ENCODE measurements at places on chromosomes 5 and 9.

DNA sequence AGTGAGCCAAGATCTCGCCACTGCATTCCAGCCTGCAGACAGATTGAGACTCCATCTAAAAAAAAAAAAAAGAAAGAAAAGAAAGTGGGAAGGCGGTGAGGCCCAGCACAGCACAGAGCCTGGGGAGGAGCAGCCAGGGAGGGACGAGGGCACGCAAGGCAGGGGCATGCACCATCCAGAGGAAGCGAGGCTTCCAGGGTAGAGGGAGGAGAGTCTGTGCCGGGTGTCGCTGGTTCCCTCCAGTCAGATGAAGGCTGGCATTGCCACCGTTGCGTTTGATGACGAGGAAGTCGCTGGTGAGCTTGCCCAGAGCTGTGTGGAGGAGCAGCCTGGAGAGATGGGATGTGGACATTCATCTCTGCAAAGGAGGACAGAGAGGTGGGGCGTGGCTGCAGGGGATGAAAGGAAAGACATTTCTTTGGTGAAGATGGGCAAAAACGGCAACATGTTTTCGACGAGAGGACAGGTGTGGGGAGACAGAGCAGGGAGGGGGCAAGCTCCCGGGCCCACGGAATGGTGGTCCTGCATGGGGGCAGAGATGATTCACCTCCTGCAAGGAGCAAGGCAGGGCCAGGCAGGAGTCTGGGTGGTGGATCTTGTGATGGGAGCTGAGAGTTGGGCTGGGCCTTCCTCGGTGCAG is 18.6 kb upstream of the OLFM1 start:
- DNase-seq, result no peak

DNA sequence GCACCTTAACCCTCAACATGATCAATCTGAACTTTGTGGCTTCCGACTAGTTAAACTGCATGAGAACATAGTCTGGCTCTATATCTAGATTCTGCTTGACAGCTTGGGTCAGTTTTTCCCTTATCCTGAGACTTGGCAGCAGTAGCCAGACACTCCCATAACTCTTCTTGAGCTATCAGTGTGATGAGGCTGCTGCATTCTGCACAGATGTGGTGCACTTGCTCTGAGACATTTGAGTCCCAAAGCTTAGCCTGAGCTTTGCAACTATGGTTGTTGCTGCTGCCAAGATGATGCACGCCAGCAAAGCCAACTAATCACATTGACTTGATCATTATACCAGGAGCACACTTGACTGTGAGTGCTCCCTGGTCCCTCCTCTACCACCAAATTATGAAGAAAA is 36.2 kb downstream of the MOCS2 start:
- no peak for DNase-seq

GRCh38 chr5:107285772-107286171 is 385.0 kb downstream of the EFNA5 start:
- no peak for DNase-seq

DNA sequence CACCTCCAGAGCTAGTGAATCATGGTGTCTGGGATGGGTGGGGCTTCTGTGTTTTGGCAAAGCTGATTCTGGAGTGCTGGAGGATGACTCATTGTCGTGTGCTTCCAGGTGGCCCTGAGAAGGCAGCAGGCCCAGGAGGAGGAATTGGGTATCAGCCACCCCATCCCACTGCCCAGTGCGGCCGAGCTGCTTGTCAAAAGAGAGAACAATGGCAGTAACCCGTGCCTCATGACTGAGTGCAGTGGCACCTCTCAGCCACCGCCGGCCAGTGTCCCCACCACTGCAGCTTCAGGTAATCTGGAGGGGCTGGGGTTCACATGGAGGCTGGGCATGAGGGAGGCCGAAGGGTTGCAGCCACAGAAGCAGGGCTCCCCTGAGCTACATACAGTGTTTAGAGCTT is 5.4 kb downstream of the DMRT1 start:
- no peak for DNase-seq

DNA sequence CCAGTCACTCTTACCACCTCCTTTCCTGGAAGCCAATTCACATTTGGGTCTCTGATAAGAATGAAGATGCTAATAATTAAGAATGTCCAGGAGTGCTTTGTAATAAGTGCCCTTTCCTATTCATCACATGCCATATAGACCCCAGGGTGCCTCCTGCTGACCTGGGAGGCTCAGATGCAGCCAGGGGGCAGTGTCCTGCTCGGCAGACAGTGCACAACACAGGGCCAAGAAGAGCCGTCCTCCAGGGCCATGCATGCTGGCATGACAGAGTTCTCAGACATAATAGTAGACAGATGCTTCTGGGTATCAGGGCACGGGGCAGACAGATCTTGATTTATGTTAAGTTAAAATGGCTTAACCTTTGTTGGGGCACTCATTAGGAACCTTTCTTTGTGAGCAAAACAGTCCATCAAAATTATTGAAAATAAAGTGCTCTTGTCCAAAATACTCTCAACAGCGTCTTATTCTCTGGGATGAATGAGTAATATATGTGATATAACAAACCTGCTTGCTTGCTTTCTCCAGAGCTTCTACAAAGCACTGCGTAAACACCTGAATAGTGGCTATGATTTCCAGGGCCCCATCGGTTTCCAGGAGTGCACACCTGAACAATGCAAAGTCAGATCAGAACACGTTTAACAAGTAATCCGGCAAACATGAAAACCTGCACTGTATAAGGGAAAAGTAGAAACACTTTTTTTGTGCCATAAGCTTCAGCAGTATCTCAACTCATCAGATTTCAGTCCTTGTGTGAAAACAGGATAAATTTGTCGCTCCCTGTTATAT is 192.7 kb downstream of the FANCC start:
- peak; percentile 16 for DNase-seq

DNA sequence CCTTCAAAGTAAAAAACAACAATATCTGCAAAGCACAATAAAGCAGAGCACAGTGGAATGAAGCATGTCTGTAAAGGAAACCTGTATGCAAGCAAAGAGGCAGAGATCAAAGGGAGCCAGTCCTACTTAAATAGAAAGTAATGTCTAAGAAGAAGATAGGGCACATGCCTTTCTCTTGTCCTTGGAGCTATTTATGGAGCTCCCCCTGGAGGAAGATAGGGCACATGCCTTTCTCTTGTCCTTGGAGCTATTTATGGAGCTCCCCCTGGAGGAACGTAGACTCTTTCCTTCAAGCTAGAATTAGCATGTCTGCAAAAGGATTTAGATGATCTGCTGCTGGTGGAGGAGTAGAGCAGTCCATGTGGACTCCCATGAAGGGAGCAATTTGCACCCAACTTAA is 168.1 kb upstream of the RASEF start:
- DNase-seq, result no peak

DNA sequence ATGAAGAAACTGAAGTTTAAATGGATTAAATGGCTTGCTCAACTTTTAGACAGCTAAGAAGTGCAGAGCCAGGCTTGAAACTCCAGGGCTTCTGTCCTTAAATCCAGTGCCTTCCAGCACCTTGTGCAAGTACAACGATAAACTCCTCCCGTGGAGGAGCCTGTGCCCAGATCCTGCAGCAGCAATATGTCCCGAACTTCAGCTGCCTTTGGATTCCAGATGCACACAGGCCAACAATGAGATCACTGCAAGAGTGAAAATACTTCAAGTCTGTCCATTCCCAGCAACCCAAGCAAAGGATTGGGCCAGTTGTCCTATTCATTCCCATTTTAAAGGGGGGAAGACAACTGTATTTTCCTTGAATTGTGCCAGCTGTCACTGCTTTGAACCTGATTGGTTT is 199.6 kb downstream of the CRB2 start:
- no peak for DNase-seq

- DNase-seq, result no peak
Measured at GRCh38 chr9:119092125-119092524, 277.1 kb downstream of the BRINP1 start.

GRCh38 chr5:123455640-123456039 is 32.4 kb upstream of the CEP120 start:
- no peak for DNase-seq

GRCh38 chr9:137301081-137301947 is 757 bp downstream of the NRARP start:
- peak; percentile 68 for DNase-seq

GRCh38 chr5:179802207-179802883 is 4.3 kb downstream of the MGAT4B start:
- DNase-seq, result no peak

GRCh38 chr5:10454591-10455276 is 13.1 kb downstream of the ROPN1L start:
- DNase-seq, result peak; percentile 14

- DNase-seq, result peak; percentile 86
Measured at GRCh38 chr5:150637245-150638052, 3.0 kb upstream of the SYNPO start.

DNA sequence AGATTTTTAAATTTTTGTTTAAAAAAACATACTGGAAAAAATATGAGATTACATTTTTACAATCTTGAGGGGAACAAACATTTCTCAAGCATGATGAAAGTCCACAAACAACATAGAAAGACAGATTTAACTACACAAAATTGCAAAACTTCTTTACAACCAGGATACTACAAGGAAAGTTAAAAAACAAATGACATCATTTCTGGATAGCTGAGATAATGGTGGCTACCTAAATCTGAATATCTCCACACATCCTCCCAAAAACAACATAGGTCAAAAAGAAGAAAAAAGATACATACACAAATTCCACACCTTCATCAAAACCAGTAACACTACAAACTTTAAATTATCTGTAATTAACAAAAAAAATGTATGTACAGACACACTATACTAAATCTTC is 120.8 kb upstream of the TNPO1 start:
- DNase-seq, result no peak

DNA sequence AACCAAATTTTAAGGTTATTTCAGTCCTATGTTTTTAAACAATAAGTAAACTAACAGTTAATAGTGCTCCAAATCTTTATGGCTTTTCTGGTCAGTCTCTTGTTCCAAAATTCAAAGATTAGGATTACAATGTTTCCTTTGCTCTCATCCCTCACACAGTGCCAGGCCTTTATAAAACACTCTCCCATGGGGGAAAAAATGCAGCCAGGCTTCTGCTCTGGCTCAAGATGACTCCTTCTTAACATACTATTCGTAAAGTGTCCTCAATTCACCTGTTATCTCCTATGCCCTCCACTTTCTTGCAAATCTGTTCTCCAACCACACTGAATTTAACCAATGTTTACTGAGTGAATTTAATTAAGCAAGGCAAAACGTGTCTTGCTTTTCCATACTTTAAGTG is 1.4 kb downstream of the CEP120 start:
- DNase-seq, result no peak

DNA sequence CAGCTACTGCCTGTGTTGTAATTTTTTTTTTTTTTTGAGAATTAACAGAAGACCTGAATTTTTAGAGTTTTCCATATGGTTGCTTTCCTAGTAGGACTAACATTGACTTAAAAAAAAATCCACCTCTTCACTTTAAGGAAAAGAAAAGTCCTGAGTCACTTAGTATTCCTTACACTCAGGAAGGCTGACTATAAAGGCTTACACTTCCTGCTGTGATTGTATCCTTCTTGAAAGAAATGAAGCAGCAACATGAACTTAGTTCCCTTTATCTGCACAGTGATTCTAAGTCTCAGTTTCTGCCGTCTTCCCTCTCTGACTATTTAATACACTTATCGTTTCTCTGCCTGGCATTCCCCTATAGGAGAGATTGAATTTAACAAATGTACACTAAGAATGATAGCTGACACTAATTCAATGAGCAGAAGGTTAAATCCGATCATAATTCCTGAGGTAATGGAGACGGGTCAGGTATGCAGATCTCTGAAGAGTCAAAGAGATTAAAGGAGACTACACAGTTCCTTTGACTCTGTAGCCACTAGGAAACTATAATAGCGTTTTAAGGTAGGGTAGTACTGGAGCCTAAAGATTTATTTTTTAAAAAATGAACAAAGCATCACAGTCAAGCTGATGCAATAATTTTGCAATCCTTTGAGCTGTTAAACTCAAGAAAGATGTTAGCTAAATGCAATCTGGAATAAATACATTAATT is 185.1 kb upstream of the ELAVL2 start:
- no peak for DNase-seq

Measured in dermis blood vessel endothelial cell (primary cell).